Ovary (tissue), 10 donors: ENCODE measurements at places on chromosomes 13 and 19. TPM values are rescaled to one million over a fixed set of nuclear protein-coding genes. Genes with fewer than 3 reads are reported as not detected.

ATP1A3 gene
- not detected for total RNA-seq

MAST1 gene
- total RNA-seq = 0.57 TPM

LMTK3 gene
- total RNA-seq = 0.83 TPM

LYPD5 gene
- 1.9 TPM for total RNA-seq

OLFM2 gene
- total RNA-seq = 13.3 TPM

- no peak for DNase-seq
Observed at GRCh38 chr13:52103386-52103785, 25.5 kb downstream of the NEK5 start.

DNA sequence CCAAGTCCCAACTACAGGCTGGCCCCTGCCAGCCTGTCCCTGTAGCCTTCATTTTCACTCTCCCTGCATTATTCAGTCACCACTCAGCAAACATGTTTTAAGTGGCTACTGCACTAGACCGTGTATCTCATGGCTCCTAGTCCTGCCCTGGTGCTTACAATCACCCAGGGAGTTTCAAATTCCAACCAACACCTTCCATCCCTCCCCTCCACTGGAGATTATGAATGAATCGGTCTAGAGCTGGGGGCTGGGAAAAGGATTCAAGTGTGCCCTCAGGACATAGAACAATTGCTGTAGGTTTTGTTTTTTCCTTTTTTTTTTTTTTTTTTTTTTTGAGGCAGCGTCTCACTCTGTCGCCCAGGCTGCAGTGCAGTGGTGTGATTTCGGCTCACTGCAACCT, 15.0 kb upstream of the TNFAIP8L1 start:
- DNase-seq = no peak

GRCh38 chr19:49339301-49340068, 4.3 kb downstream of the CD37 start:
- peak; percentile 93 for DNase-seq

- DNase-seq = peak; percentile 72
Observed at GRCh38 chr19:48152551-48152950, 17.6 kb downstream of the LIG1 start.

GRCh38 chr13:35771898-35772297, 295.4 kb upstream of the MAB21L1 start:
- DNase-seq = no peak

DNA sequence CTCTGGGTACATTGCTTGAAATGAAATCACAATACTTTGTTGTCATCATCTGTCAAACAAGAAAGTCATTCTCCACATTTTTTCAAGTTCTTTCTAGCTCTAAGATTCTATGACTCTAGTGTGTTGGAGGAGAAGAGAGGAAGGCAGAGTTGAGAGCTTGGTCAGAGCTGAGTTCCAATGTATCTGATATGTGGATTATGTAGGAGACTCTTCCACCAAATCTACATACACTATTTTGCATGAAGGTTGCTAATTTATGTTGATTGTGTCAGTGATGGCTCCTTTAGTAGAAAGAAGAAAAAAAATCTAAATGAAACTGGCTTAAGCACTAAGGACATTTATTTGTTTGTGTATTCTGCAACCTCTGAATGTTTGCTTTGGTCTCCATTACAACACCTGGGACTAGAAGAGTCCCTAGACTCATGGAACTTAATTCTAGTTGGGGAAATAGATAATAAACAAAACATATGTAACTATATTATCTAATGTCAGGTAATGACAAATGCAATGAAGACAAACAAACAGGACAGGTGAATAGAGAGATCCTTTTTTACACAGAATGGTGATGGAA, 691.9 kb downstream of the UQCRFS1 start:
- no peak for DNase-seq

DNA sequence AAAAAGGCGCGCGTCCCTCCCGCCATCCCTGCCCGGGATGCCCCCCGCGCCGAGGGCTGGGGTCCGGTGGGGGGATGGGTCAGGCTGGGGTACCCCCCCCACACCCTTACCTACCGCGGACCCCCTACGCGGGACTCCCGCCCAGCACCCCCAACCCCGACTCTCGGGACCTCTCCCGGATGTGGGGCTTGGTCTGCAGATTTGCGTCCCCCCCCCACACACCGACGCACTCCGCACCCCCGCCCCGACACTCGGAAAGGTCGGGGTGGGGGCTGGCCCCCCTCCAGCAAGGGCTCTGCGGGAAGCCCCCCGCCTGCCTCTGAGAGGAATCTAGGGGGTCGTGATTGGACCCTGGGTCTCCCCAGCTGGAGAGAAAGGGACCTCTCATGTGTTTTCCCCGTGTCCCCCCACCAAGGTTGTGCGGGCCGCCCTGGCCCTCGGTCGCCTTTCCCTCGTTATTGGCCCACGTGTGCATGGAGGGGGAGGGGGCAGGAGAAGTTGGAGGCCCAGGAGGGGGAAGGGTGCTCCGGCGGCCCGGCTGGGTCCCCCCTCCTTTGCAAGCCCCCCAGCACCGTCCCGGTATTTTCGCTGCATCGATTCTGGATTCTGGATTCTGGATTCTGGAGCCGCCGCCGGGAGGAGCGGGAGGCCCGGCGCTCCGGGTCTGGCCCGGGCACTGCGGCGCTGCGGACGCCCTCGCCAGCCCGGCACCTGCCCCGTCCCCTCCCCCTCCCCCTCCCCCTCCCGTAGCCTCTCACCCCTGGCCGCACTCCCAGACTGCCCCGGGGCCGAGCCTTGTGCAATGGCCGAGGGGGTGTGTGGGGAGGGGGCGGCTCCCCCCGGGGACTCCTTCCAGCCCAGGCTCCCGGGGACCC, 607 bp downstream of the NFIC start:
- DNase-seq = peak; percentile 82

GRCh38 chr13:46593398-46593797, 40.4 kb downstream of the LRCH1 start:
- no peak for DNase-seq

DNA sequence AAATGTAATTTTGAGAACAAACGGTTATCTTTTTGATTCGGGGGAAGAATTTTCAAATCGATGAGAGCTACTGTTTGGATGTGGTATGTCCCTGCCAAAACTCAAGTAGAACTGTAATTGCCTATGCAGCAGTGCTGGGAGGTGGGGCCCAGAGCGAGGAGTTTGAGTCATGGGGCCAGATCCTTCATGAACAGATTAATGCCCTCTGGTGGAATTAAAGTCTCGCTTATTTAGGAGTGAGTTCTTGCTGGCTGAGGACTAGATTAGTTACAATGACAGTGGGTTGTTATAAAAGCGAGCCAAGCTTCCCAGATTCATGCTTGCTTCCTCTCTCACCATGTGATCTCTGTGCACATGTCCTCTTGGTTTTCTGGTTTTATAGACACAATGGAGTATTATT, 11.8 kb upstream of the PRR20A start:
- no peak for DNase-seq

DNA sequence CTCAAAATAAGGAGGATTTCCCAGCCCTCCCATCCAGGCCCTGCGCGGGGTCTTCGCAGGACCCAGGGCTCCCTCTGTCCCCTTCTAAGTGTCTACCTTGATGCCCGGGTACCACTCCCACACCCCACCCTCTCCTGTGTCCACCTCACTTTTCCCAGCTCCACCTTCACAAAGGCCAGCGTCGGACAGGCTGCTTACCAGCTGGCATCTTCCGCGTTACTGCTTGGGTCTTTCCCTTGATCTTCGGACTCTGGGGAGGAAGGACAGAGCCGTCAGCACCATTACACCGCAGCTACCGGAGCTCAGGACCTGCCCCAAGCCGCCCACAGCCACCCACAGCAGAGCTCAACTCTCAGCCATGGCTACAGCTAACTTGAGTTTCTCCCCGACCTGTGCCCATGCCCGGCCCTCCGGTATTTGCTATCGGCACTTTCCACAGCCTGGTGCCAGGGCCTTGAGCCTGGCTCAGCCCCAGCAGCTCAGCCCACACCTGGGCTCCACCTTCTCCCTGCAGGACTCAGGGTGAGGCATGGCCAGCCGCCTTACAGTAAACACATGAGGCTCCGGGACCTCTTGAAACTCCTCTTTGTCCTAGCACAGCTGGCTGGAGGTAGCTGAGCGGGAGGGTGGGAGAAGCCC, 3.8 kb downstream of the C13orf46 start:
- no peak for DNase-seq

DNA sequence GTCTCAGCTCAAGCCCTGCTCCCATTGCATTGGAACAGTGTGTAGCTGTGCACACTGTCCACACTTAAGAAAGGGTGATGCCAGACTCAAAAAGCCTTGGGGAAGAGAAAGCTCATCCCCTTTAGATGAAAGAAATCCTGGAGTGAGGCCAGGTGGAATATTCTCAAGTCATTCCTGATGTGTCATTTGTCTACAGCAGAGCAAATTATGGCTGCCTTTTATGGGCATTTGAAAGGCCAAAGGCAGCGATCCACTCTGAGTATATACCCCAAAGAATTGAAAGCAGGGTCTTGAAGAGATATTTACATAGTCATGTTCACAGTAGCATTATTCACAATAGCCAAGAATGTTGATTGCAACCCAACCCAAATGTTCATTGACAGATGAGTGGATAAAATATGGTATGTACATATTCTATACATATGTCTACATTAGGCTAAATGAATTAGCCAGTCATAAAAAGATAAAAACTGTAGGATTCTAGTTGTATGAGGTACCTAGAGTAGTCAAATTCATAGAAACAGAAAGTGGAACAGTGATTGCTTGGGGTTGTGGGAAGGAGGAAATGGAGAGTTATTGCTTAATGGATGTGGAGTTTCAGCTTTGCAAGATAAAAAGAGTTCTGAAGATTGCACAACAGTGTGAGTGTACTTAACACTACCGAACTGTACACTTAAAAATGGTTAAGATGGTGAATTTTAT, 214.9 kb downstream of the KCNRG start:
- no peak for DNase-seq
